ENCODE measurements at places on chromosomes 7 and 10. TPM values are rescaled to one million over a fixed set of nuclear protein-coding genes. Genes with fewer than 3 reads are reported as not detected.

DNA sequence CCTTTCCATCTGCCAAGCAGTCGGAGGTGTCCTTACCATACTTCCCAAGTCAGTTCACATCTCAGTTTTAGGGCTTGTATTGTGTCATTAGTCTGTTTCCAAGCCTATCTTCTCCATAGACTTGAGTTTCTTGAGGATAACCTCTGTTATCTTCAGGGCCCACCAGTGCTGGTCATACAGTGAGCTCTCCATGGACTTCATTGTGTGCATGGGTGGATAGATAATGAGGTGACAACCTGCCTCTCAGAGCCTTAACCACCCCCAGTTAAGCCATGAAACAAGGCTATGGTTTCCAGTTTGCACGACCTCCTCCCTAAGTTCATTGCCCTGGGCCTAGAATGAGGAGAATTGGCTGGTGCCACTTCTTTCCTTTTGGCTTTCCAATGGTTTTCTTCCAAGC, 38.5 kb upstream of the WAC start:
- no peaks in the 10 kb centered on the region for H3K36me3 ChIP-seq
- DNase-seq = no peak
- H3K4me3 ChIP-seq = no peak overlapping the region
- peaks cover 6% of the 10 kb centered on the region for H3K27me3 ChIP-seq
- no peaks in the 10 kb centered on the region for H3K4me1 ChIP-seq
- H3K27ac ChIP-seq = no peak overlapping the region

- H3K27ac ChIP-seq = no peak overlapping the region
- DNase-seq = no peak
- no peaks in the 10 kb centered on the region for H3K4me1 ChIP-seq
- no peaks in the 10 kb centered on the region for H3K27me3 ChIP-seq
Observed at GRCh38 chr10:133040198-133040597, 47.5 kb upstream of the ADGRA1 start.

GRCh38 chr10:125815764-125816163, 7.3 kb downstream of the UROS start:
- H3K4me1 ChIP-seq = no peaks in the 10 kb centered on the region
- no peak overlapping the region for H3K4me3 ChIP-seq
- no peaks in the 10 kb centered on the region for H3K27me3 ChIP-seq
- DNase-seq = no peak
- no peak overlapping the region for H3K27ac ChIP-seq

DNA sequence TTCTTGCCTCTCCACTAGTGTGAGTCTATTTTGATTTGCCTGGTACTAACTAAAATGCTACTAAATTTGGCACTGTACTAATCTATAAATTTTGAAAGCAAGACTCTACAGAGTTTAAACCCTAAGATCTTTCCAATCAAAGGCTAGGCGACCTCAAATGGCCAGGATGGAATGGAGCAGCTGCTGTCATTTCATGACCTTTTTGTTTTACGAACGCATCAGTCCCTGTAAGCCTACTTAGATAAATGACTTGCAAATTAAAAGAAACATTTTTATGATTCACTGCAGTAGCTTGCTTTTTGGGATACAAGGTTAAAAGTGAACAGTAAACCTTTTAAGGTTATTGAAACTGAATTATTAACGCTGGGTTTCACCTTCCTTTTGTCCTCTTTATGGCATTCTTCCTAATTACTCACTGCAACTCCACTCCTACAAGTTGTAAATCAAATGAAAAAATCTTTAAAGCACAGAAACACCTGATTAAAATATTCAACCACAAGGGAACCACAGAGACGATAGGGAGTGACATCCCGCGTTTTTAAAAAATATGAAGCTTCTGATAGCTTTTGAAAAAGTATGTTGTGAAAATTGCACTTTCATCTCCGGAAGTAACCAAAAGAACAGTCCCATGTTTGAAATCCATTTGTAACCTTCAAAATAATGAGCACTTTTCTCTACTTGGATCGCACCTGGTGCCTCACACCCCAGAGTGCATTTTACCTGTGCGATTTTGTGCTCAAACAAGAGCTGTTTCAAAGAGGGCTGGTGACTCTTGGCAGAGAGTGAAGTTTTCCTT, 595.1 kb downstream of the PARD3 start:
- H3K36me3 ChIP-seq = no peaks in the 10 kb centered on the region
- no peaks in the 10 kb centered on the region for H3K27me3 ChIP-seq
- DNase-seq = no peak
- no peak overlapping the region for H3K4me3 ChIP-seq
- no peak overlapping the region for H3K27ac ChIP-seq

- peak overlapping the region; percentile 94 for H3K27ac ChIP-seq
- H3K36me3 ChIP-seq = peaks cover 22% of the 10 kb centered on the region
- no peak overlapping the region for H3K4me3 ChIP-seq
- DNase-seq = no peak
- peaks cover 100% of the 10 kb centered on the region for H3K4me1 ChIP-seq
- no peaks in the 10 kb centered on the region for H3K27me3 ChIP-seq
Observed at GRCh38 chr10:124706462-124707143, 37.6 kb downstream of the FAM53B start.

DNA sequence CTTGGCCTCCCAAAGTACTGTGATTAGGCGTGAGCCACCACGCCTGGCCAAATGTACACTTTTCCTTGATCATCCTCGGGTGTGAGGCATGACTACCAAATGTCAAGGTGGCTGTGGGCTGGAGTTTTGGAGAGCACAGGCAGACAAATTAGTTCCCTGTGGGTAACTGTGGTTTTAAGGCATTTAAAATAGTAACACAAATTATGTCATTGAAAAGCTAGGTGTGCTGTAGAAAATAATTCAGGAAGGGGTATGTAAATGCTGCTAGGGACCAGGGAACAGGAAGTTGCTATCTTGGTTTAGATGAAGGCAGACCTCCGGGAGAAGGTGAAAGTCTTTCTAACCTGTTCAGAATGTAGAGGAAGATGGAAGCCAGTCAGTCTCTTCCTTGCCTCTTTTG, 9.9 kb downstream of the GLRX3 start:
- DNase-seq = no peak
- peaks cover 19% of the 10 kb centered on the region for H3K36me3 ChIP-seq
- no peak overlapping the region for H3K27ac ChIP-seq
- peaks cover 18% of the 10 kb centered on the region for H3K4me1 ChIP-seq
- no peaks in the 10 kb centered on the region for H3K27me3 ChIP-seq

GRCh38 chr7:47474937-47475879, 106.7 kb downstream of the TNS3 start:
- no peaks in the 10 kb centered on the region for H3K4me1 ChIP-seq
- no peak for DNase-seq
- H3K27ac ChIP-seq = no peak overlapping the region
- H3K27me3 ChIP-seq = no peaks in the 10 kb centered on the region
- no peaks in the 10 kb centered on the region for H3K36me3 ChIP-seq

DNA sequence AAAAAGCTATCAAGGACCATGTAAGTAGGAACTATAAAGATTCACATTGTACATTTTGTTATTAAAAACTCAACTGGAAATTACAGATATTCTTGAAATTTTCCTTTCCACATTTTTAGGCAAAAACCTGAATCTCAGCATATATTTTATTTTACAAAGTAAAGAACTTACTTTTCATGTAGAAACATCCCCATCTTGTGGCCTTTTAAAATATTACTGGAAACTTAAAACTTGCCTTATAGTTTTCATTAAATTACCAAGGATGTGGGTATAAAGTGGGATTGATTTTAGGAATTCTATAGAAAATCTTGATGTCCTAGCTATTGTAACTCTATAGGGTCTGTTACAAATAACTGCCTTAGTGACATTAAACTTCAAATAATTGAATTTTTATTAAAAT, 10.6 kb downstream of the DBF4 start:
- H3K27me3 ChIP-seq = no peaks in the 10 kb centered on the region
- H3K4me1 ChIP-seq = peaks cover 8% of the 10 kb centered on the region
- H3K4me3 ChIP-seq = no peak overlapping the region
- H3K36me3 ChIP-seq = peaks cover 35% of the 10 kb centered on the region

DNA sequence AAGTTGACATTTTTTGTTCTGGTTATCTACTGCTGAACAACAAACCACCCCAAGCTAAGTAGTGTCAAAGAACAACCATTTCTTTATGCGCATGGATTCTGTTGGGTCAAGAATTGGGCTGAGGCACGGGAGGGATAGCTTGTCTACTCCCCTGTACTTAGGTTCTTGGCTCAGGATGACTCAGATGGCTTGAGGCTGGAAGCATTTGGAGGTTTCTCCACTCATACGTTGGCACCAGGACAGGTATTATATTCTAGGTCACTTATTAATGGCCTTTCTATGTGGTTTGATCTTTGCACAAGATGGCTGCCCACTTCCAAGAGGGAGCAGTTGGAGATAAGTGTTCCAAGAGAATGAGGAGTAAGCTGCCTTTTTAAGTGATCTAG, 11.8 kb upstream of the TFAM start:
- peaks cover 2% of the 10 kb centered on the region for H3K36me3 ChIP-seq
- no peak overlapping the region for H3K27ac ChIP-seq
- no peaks in the 10 kb centered on the region for H3K4me1 ChIP-seq
- H3K4me3 ChIP-seq = no peak overlapping the region
- no peaks in the 10 kb centered on the region for H3K27me3 ChIP-seq

GRCh38 chr7:24786306-24786705, 29.0 kb upstream of the GSDME start:
- H3K4me3 ChIP-seq = no peak overlapping the region
- no peak overlapping the region for H3K27ac ChIP-seq
- no peaks in the 10 kb centered on the region for H3K4me1 ChIP-seq
- no peaks in the 10 kb centered on the region for H3K27me3 ChIP-seq
- no peaks in the 10 kb centered on the region for H3K36me3 ChIP-seq

DNA sequence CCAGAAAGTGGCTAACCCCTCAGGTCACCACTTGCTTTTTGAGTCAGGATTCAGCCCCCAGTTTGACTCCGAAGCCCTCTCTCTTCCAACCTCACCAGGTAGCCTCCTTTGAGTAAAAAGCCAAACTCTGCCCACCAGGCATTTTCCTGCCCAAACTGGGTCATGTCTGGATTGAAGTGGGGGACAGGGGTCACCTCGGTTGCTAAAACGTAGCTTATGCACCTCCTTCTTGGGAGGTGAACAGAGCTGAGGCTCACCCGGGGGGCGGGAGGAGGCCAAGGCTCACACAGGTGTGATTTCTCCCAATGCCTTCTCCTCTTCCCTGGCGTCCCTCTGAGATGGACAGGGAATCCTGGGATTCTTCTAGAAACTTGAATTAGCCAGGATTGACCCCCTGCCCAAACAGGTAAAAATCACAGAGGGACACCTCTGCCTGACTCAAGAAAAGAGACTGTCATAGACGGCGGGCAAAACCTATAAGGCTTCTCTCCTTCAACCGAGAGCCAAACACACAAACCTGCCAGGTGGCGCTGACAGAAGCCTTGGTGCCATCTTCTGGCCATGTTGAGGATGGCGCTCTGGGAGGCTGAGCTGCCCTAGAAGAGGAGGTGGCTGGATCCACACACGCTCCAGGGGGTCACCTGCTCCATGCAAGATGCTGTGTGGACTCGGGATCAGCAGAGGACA, 51.6 kb downstream of the PRLHR start:
- no peaks in the 10 kb centered on the region for H3K4me1 ChIP-seq
- no peak overlapping the region for H3K4me3 ChIP-seq
- H3K36me3 ChIP-seq = no peaks in the 10 kb centered on the region
- H3K27ac ChIP-seq = no peak overlapping the region
- peaks cover 16% of the 10 kb centered on the region for H3K27me3 ChIP-seq

- DNase-seq = no peak
- peak overlapping the region; percentile 21 for H3K4me3 ChIP-seq
- peaks cover 28% of the 10 kb centered on the region for H3K4me1 ChIP-seq
- peak overlapping the region; percentile 87 for H3K27ac ChIP-seq
- no peaks in the 10 kb centered on the region for H3K27me3 ChIP-seq
Observed at GRCh38 chr10:12348294-12348869, 965 bp upstream of the CAMK1D start.

PRKCQ gene
- total RNA-seq = 87.3 TPM

LRGUK gene
- 0.47 TPM for total RNA-seq

ADRB1 gene
- total RNA-seq = 0.17 TPM

TSPAN14 gene
- total RNA-seq = 198 TPM

FEZF1 gene
- total RNA-seq = not detected
